ENCODE measurements at places on chromosomes 13 and 19. TPM values are rescaled to one million over a fixed set of nuclear protein-coding genes. Genes with fewer than 3 reads are reported as not detected.

The BCAM gene
- total RNA-seq: 8.1 TPM

The CAPN12 gene
- 1.4 TPM for total RNA-seq

The PGLYRP1 gene
- total RNA-seq: not detected

The DIRAS1 gene
- 0.11 TPM for total RNA-seq

The HCST gene
- total RNA-seq: 0.21 TPM

The DCLK1 gene
- total RNA-seq: not detected

The SIAH3 gene
- 0.28 TPM for total RNA-seq

The LMTK3 gene
- total RNA-seq: 4.2 TPM

The PRR20A gene
- total RNA-seq: not detected

The KLK11 gene
- total RNA-seq: 3.7 TPM

The KLK14 gene
- total RNA-seq: not detected

The ZNF560 gene
- total RNA-seq: 0.34 TPM

The LENG9 gene
- 5.0 TPM for total RNA-seq

The PTGIR gene
- total RNA-seq: not detected

The ENOX1 gene
- total RNA-seq: 1.5 TPM

The TNNT1 gene
- 199 TPM for total RNA-seq

The OR7C1 gene
- total RNA-seq: not detected

The PSG7 gene
- not detected for total RNA-seq

The C1QTNF9B gene
- total RNA-seq: not detected

The ARHGAP33 gene
- total RNA-seq: 3.8 TPM

The ZNF439 gene
- total RNA-seq: 0.74 TPM

The DMKN gene
- total RNA-seq: 264 TPM

The C19orf85 gene
- total RNA-seq: not detected

The YJEFN3 gene
- total RNA-seq: 0.35 TPM

The ATP1A3 gene
- total RNA-seq: not detected

The KLF1 gene
- not detected for total RNA-seq

The SMIM17 gene
- total RNA-seq: not detected

The ERICH4 gene
- not detected for total RNA-seq

The WASF3 gene
- total RNA-seq: 5.7 TPM

The SLC5A5 gene
- not detected for total RNA-seq

The RFPL4AL1 gene
- total RNA-seq: not detected

The IGFL1 gene
- 0.71 TPM for total RNA-seq

The ZNF525 gene
- 10.2 TPM for total RNA-seq

The CTXN1 gene
- total RNA-seq: 1.7 TPM

The ZNF135 gene
- total RNA-seq: 1.9 TPM

The APOC4 gene
- not detected for total RNA-seq

The P2RY11 gene
- 6.3 TPM for total RNA-seq
